ENCODE measurements at places on chromosomes 11 and 22.
A peak's percentile ranks its signal among the peaks of the same experiment; 100 is the strongest.

- DNase-seq = no peak
Measured at GRCh38 chr11:114121804-114122504, 62.4 kb downstream of the ZBTB16 start.

DNA sequence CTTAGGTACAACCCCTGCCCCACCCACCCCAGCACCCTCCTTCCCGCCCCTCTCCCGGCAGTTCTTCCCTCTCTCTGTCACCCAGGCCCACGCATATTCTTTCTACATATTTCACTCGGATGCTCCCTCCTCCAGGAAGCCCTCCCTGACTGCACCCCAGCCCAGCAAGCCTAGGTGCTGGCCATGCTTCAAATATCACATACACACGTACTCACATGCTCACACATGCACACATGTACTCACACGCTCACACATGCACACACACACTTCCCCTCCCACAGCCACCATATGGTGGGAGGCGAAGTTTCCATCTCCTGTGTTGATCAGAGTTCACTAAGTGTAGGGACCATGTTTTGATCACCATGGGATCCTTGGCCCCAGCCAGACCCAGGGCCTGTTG is 90.4 kb downstream of the WNT7B start:
- no peak for DNase-seq

DNA sequence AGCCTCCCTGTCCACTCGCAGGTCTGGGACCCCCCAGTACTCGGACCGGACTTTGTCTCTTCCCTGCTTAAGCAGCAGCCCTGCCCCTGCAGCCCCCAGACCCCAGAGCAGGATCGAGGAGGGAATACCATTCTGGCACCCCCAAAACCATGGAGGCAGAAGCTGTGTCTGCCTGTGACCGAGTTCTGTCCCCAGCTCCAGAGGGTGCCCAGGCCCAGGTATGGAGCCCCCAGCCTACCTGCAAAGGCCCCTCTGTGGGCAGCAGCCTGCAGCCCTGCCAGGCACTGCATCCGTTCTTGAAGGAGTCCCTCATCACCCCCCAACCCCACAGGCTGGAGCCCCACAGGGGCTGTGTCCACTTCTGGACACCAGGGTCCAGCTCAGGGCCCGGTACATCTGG is 163.8 kb downstream of the BRD1 start:
- peak; percentile 0 for DNase-seq

- DNase-seq = peak; percentile 75
Measured at GRCh38 chr22:46576556-46577367, 39.3 kb upstream of the CELSR1 start.

DNA sequence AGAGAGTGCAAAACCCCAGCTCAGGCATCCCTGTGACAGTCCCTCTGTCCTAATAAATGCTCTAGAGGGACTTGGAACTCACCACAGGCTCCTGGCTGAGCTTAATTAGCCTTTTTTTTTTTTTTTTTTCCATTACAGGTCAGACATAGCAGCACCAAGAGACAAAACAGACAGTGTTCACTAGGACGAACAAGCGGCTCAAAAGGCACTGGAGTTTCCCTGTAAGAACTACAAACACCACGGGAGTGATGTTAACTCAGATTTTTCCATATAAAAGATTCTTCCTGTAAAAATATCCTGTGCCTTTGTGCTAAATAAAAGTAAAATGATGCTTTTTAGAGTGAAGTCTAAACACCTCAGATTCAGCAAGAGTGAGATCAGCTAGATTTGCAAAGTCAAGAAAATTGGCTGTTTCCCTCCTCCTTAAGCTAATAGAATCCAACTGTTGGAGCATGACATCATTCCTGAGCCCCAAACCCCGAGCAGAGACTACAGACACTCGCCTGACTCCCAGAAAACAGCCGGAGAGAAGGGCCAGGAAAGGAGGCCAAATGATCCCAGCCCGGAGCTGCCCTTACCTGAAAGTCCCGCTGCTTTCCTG is 101.0 kb upstream of the AKIP1 start:
- DNase-seq = no peak

- DNase-seq = no peak
Measured at GRCh38 chr11:111253131-111253530, 7.6 kb downstream of the POU2AF2 start.

DNA sequence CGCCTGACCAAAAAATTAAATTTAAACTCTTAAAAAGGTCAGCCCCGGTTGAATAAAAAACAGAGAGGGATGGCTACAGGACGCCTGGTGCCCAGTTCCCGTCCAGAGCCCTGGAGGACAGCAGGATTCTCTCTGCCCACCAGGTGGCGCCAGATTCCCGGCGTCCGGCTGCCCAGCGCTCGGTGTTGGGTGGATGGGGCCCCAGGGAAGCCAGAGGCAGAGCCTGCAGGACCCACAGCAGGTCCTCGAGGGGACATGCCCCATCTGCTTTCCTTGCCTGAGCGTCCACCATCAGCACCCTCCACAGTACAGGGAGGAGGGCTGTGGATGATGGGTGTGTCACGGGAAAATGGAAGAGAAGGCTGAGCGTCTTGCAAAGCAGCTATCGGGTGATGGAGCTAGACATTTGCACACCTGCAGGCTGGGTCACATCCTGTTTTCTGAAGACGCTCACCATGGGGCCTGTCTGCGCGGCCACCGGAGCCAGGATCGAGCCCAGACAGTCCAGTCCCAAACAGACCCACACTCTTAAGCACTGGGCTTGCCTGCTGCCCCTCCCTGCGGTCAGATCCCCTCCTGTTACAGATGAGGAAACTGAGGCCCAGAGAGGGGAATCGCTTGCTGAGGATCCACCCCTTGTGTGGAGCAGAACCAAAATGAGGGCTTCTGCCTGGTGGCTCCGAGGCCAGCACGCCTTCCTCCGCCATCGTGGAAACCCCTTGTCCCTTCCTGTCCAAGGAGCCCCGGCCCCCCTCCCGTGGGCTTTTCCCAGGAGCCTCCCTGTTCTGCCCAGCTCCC is 18.5 kb upstream of the CBX7 start:
- DNase-seq = peak; percentile 91

GRCh38 chr22:20222764-20223420 is 45.2 kb downstream of the RTN4R start:
- no peak for DNase-seq

- DNase-seq = no peak
Measured at GRCh38 chr11:83168756-83169155, 11.8 kb downstream of the PCF11 start.

- DNase-seq = no peak
Measured at GRCh38 chr22:39936523-39937145, 23.6 kb upstream of the TMA7B start.

DNA sequence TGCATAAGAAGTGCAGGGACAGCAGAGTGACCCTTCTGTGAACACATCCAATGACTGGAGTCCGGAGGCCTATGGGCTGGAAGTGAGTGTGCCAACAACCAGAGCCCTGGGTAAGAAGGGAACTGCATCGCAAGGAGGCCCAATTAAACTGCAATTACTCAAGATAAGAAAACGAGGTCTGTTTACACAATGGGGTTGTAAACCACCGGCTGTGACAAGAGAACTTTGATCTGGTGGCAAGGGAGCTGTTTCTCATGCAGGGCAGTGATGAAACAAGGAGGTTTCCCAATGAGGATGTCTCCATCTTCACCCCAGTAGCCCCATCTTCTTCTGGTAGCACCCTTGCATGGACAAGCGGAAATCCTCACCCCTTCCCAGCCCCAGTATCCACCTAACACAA is 21.5 kb downstream of the ETS1 start:
- DNase-seq = no peak

GRCh38 chr11:30587269-30587812 is 1.2 kb upstream of the MPPED2 start:
- no peak for DNase-seq

- no peak for DNase-seq
Measured at GRCh38 chr11:22216940-22217339, 24.1 kb downstream of the ANO5 start.

DNA sequence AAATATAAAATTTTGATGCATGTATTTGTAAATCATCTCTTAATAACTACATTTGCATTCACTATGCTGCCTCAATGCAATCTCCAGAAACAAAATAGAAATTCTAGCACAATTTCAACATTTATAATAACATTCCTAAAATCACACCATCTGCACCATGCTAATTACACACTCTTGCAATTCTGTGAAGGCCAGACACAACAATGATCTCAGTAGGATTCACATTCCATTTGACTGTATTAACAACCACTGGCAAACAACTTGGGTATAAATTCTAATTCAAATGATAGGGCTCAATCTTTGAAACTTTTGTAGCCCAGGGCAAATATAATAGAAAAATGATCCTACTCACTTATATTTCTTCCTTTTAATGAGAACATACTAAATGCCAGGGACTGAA is 25.9 kb downstream of the RAB6A start:
- DNase-seq = no peak

DNA sequence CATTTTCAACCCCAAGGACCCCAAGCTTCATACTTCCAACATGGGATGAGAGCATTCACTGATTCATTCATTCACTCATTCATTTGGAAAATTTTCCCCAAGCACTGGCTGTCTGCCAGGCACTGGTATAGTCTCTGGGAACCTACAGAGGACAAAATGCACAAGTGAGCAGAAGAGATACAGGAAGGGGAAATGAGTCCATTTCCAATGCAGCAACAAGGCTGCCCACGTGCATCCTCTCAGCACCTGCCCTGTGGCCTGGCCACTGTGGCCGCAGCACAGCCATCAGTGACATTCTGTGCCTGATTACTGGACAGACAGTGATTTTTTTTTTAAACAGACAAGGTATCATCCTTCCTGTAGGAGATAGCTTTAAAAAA is 96.0 kb upstream of the PITPNB start:
- DNase-seq = no peak

DNA sequence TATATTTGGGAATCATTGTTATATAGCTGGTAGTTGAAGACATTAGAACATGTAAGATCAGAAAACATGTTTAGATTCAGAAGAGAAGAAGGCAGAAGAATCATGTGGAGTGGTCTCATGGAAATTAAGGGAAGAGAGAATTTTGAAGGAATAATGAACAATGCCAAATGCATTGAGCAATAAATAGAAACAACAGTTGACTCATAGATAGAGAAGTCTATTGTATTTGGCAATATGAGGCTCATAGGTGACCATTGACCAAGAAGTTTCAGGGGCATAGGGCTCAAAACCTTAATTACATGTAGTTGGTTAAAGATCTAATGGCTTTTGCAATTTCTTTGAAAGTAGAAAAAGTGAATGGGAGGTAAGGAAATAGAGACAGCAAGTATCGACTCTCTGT is 123.9 kb downstream of the PAX6 start:
- DNase-seq = no peak

GRCh38 chr22:41311487-41311886 is 10.2 kb downstream of the ZC3H7B start:
- DNase-seq = no peak

GRCh38 chr11:60193687-60194433 is 11.0 kb upstream of the MS4A6A start:
- peak; percentile 80 for DNase-seq

- no peak for DNase-seq
Measured at GRCh38 chr11:5992604-5993251, 5.9 kb upstream of the OR52L1 start.

- no peak for DNase-seq
Measured at GRCh38 chr11:2666828-2667570, 32.8 kb downstream of the KCNQ1OT1 start.

- DNase-seq = no peak
Measured at GRCh38 chr11:10072142-10072541, 221.9 kb downstream of the SBF2 start.

- no peak for DNase-seq
Measured at GRCh38 chr22:47401976-47402770, 639.7 kb downstream of the TBC1D22A start.

DNA sequence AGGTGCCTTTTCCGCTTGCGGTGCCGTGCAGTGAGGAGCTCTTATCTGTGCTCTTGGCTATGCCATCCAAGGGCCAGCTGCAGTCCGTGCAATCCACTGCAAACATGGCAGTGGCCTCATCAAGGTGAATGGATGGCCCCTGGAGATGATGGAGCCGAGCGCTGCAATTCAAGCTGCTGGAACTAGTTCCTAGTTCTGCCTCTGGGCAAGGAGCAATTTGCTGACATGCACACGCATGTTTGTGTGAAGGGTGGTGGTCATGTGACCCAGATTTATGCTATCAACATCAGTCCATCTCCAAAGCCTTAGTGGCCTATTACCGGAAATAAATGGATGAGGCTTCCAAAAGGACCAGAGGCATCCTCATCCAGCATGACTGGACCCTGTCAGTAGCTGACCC is 3.1 kb upstream of the EHD1 start:
- no peak for DNase-seq

- no peak for DNase-seq
Measured at GRCh38 chr22:49042066-49042465, 785.6 kb downstream of the BRD1 start.

- no peak for DNase-seq
Measured at GRCh38 chr11:64832467-64833197, 11.8 kb downstream of the CDC42BPG start.

DNA sequence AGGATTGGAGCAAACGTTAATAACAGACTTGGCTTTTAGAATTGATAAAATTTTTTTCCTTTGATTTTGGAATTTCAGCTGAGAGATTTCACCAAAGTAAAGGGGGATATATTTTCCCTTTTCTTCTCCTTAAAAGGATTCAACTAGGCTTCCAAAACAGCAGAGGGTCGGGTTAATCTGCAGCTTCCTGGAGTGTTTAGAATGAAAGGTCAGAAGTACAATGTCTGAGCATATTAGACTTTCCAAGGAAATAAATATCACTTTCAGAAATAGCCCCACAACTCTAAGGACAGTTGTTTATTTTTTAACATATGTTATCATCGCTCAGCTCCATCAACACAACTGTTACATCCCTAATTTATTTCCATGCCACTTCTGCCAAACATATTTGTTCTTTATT is 1532.9 kb upstream of the RAG2 start:
- DNase-seq = no peak

DNA sequence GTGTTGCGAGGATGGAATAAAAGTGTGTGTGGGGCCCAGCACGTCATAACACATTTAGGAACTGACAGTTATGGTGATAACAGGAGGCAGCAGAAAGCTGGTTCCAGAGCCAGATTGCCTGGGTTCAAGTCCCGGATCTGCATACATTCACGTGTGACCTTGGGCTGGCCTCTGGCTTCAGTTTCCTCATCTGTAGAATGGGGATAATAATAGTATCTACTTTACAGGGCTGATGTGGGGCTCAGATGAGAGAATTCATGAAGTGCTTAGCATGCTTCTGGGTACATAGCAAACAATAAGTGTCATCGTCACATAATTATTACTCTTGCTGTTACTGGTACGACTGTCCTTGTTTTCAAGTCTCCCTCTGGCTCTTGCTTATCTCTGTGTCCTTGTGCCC is 97.3 kb downstream of the KIAA1671 start:
- DNase-seq = no peak

DNA sequence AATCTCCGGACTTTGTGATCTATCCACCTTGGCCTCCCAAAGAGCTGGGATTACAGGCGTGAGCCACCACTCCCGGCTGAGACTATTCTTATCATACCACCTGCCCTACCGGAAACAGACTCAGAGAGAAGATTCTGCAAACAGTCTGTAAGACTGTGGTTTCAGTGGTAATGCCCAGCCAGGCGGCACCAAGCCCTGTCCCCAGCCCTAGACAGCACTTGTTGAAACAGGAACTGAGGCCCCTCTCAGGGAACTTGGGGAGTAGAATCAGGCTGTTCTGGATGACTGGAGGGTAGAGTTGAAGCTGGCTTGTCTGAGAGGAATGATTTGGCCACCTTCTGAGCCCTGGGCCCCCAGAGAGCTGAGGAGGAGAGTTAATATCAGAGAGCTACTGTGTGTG is 1.3 kb upstream of the INSC start:
- DNase-seq = no peak

Data from stimulated activated naive CD8-positive, alpha-beta T cell treated with anti-CD3 and anti-CD28 coated beads, Interleukin-15, Interleukin-2, amounts not matched to agents 100 U/mL and 50 U/mL, for 24 hours (primary cell).